ENCODE measurements at places on chromosomes 4 and X.

GRCh38 chr4:17771284-17771908 lies 10.0 kb downstream of the FAM184B start:
- DNase-seq, result no peak

DNA sequence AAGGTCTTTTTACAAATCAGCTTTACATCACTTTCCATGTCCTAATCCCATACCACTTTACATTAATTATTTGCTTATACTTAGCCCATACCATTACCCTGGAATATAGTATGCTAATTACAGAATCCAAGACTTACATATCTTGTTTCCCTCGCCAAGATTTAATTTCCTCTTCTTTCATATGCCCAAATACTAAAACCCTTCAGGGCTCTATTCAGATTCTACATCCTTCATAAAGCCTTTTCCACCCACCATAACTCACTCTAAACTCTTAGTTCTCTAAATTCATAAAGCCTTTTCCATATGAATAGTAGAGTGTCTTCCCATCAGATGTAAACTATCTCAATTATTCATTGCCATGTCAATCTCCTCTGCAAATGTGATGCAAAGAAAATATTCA lies 390.7 kb downstream of the STPG2 start:
- no peak for DNase-seq

- no peak for DNase-seq
These were observed 849.7 kb upstream of the GRID2 start for GRCh38 chr4:91454111-91454510.

DNA sequence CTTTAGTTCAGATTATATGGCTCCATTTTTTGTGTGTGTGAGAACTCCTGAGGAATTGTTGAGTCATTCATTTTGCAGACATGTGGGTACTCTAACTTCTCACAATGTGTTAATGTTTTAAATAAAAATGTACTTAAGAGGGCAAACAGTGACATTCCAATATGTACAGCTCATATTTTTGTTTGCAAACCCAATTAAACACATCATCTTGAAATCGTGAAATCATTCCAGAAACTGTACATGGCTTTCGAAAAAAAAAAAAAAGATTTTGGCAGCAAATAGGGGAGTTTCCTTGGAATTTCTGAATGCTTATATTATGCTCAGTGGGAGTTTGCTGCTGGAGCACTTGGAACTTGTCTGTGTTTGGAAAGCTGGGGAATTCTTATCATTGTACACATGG lies 85.0 kb downstream of the HPGD start:
- no peak for DNase-seq

GRCh38 chr4:114758066-114758465 lies 159.5 kb downstream of the UGT8 start:
- no peak for DNase-seq

GRCh38 chrX:69231903-69232302 lies 66.7 kb upstream of the PJA1 start:
- no peak for DNase-seq

DNA sequence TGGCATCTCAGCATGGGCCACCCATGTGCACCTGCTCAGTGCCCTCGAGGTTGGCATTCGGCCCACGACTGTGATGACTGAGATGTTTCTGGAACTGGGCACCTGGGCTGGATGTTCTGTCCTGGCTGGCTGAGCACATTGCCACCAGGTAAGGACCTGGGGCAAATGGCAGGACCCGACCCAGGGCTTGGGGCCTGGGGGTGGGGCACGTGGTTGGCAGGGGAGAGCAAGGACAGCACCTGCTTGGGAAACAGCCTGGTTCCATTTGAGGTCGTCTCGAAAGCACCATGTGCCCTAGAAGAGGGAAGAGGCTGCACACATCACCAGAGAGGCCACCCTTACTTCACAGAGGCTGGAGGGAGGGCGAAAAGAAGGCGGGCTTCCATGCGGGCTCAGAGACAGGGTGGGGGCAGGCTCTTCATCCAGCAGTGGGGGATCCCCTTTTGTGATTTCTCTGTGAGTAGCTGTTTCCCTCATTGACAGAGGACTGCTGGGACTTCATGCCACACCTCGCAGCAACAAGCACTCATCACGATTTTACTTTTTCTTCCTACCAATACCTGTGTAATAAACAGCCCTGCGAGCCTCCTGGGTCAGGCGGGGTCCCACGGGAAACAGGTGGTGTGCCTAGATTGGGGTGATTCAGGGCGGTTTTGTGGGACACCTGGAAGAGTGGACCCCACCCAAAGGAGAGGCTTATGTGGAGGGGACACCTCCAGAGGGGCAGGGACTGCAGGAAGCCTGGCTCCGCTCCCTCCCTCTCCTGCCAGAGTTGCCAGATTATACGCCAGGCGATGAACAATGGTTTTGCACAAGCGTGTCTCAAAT lies 12.0 kb downstream of the TMEM187 start:
- no peak for DNase-seq

GRCh38 chr4:12672303-12672702 lies 811.8 kb downstream of the RAB28 start:
- no peak for DNase-seq

DNA sequence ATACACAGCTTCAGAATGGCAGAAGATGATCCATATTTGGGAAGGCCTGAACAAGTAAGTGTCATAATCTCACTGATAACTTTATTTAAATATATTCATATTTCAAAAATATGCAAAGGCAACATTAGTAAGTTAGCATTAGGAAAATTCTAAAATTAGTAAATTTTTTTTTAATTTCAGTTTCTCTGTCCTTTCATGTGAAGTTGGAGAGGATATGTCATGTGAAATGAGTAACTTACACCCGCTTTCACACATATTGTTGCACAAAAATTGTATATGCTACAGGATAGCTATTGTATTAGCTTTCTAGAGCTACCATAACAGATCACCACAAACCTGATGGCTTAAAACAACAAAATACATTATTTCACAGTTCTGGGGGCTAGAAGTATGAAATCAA lies 24.3 kb downstream of the NFKB1 start:
- DNase-seq, result no peak

DNA sequence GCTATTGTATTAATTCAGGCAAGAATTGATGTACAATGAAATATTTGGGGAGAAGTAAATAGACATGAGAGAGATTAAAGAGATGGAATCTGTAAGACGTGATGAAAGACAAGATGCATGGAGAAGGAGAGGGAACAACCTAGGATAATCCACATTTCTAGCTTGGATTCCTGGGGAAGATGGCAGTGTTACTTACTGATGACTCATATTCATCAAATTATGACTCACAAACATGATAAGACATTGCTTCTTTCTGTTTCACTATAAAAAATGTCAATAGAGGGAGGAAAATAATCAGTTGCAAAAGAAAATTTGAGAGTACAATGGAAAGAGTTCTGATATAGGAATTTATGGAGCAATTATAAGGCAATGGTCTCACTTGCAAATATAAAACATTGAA lies 104.1 kb upstream of the BMP3 start:
- DNase-seq, result no peak

DNA sequence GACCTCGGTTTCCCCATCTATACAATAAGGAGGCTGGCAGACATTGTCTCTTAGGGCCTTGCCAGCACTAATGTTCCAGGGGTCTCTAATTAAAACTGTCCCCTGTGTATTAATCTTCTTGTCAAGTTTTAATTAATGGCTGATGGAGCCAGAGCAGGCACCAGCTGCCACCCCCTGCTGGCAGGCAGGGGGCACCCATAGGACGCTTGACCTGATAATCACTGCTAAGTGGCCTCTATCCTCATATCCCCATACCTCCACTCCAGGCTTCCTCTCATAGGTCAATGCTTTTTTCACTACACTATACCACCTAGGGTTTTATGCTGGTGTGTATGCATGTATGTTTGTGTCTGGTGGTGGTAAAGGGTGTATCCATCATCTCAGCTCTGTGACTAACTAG lies 89.4 kb downstream of the EFNB1 start:
- DNase-seq, result no peak

GRCh38 chr4:112199041-112199440 lies 32.5 kb upstream of the AP1AR start:
- no peak for DNase-seq

DNA sequence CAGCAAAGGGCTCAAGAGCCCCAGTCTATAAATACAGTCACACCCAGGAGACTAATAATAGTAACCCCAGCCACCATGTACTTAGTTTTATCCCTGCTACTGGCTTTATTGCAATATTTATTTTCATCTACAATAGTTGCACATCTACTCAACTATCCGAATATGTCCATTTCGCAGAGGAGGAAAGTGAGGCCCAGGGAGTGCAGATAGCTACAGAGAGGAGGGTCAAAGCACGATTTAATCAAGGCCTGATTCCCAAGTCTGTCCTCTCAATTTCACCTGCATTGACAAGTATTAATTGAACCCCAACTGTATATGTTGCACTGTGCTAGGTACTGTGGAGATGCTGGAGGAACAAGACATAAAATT lies 4.0 kb upstream of the PLP2 start:
- DNase-seq, result no peak

DNA sequence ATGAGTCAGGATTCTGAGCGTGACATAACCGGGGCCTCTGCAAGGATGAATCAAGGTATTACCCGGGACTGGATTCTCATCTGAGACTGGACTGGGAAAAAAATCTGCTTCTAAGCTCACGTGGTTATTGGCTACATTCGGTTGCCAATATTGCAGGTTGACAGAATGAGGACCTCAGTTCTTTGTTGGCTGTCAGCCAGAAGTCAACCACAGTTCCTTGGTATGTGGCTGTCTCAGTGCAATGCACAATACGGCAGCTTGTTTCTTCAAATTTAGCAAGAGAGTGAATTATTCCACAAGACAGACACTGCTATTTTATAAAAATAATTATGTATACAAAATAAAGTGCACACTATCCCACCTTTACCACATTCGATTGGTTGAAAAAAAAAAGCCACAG lies 424.2 kb downstream of the KLHL4 start:
- no peak for DNase-seq

DNA sequence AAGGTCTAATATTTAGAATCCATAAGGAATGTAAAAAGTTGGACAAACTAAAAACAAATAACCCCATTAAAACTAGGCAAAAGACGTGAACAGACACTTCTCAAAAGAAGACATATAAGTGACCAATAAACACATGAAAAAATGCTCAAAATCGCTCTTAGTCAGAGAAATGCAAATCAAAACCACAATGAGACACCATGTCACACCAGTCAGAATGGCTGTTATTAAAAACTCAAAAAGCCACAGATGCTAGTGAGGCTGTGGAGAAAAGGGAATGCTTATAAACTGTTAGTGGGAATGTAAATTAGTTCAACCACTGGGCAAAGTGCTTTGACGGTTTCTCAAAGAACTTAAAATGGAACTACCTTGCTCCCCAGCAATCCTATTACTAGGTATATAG lies 674.3 kb upstream of the MAGEB2 start:
- DNase-seq, result no peak

GRCh38 chrX:101383679-101384205 lies 2.2 kb downstream of the BTK start:
- no peak for DNase-seq

DNA sequence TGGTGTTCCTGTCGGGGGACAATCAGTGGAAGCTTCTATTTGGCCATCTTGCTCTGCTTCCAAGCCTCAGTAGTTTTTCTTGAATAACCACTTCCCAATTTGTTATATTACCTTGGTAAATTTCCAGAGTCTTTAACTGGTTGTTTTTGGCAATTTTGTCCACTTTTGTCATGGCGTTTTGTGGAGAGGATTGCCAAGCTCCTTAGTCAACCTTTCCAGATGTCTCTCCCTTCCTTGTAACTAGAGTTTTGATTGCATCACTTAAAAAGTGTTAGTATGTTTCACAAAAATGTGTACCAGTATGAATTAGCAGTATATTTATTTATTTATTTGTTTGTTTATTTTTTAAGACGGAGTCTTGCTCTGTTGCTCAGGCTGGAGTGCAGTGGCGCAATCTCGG lies 15.8 kb upstream of the UXT start:
- no peak for DNase-seq

DNA sequence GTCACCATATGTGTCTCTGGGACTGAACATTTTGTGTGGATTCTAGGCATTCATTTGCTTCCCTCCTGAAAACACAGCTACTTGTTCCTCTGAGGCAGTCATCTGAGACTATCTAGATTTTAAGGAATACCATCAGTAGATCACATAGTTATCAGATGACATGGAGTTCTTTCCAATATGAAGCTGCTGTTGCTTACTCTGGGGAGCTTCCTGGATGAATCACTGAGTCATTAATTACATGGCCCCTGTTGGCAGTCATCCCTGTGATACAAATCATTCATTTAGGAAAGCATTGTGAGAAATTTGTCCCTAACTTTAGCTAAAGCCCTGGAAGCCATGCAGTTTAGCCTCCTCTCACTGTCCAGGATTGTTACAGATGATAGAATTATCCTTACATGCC lies 98.2 kb upstream of the ARSJ start:
- no peak for DNase-seq

DNA sequence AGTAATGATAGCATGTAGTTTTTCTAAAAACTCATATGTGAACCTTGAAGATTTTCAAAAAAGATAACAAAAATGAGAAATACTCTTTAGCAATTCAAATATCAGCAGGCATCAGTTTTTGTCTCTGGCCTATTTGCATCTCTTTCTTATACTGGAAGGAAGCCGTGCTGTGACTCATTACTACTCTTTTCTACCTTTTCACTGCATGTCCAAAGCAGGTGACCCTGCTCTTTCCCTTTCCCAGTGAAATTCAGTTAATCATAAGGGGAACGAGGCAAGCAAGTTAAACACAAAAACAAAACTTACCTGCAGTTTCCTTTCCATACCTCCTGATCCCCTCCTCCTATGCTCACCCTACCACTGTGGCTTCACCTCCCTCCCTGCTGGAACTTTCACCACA lies 9.3 kb downstream of the SPATA4 start:
- DNase-seq, result no peak

- no peak for DNase-seq
These were observed 355.7 kb downstream of the GALNTL6 start for GRCh38 chr4:172168888-172169287.

GRCh38 chr4:60042941-60043340 lies 1157.2 kb upstream of the ADGRL3 start:
- DNase-seq, result no peak

GRCh38 chr4:39043058-39043860 lies 11.1 kb upstream of the TMEM156 start:
- no peak for DNase-seq

GRCh38 chr4:32135642-32136041 lies 1415.5 kb downstream of the PCDH7 start:
- no peak for DNase-seq

DNA sequence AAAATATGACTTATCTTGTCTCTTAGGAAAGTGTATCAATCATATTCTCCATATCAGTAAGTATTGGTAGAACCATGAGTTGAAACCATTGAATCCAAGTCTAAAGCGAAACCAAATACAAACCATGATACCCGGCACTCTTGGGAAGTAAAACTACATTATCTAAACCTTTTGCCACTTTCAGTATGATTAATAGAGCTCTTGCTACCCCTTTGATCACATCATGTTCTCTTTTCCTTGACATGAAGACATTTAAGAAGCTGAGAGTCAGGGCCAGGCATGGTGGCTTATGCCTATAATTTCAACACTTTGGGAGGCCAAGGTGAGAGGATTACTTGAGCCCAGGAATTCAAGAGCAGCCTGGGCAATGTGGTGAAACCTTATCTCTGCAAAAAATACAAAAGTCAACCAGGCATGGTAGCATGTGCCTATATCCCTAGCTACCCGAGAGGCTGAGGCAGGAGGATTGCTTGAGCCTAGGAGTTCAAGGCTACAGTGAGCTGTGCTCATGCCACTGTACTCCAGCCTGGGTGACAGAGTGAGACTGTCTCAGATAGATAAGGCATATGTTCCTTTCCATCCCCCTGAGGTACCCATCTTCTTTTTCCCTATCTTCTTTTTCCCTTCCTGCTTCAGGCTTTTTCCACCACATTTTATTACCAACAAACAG lies 45.4 kb downstream of the CEP135 start:
- no peak for DNase-seq

- no peak for DNase-seq
These were observed 298.9 kb downstream of the PDGFC start for GRCh38 chr4:156672492-156673305.

- no peak for DNase-seq
These were observed 14.3 kb downstream of the ZRSR2 start for GRCh38 chrX:15804563-15804962.
